ENCODE measurements at places on chromosomes 1 and 21.

- no peak for DNase-seq
These were observed 59.2 kb downstream of the CD34 start for GRCh38 chr1:207851696-207852095.

DNA sequence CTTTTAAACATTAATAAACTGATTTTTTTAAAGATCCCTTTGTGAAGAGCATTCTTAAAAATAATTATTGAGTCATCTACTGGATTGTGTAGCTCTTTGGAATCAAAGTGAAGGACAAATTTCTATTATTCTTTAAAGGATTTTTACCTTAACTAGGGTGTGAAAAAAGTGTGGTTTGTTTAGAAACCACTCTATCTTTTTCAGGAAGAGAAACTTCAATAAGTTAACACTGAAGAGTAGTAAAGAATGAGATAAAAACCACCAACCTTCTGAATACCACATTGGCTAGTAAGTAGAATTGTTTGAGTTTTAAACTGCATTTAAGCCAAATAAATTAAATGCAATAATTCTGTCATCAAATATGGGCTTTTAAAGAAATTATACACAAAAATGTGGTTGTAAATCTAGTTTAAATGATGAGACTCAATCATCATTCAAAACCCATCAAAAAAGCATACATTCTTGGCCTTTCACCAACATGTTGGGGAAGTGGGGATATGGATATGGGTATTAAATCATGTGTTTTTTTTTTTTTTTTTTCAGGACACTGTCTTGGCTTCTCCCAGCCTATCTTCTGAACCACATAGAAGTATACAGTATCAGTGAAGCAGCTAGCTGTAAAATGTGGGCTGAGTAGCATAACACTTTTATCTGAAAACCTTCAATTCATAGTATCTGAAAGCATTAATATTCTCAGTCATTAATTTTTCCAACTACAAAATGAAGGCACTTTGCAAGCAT lies 4.8 kb downstream of the S1PR1 start:
- DNase-seq = no peak

GRCh38 chr1:90705956-90706355 lies 11.1 kb downstream of the BARHL2 start:
- no peak for DNase-seq

DNA sequence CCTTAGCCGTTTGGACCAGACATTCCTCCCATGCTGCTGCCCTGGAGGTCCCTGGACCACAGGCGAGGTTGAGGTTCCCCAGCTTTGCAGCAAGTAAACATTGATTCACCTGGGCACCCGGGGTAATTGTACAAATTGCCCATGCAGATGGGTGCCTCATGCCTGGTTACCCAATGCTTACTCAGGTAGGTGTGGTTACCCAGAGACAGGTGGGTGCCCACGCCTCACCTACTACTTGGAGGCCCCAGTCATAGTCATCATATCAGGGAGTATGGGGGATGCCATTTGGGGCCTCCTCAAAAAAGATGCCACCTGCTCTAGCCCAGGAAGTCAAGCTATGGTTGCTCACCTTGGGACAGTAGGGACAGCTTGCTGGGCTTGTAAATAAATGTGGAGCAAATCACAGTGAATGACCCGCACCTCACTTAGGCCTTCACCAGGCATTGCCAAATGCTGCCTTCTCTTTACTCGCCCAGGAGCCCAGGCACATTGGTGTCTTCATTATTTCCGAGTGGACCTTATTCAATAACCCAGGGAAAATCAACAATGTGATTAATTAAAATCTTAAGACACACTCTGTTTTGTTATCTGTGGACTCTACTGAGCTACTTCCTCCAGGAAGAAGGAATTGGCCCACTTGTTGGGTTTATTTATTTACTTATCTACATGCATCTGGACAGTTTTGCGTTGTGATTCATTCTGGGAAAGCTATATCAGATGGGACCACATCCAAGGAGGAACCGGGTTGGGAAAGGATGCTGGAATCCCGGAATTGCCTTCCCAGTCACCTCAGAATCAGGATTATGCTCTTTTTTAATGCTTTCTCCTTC lies 35.6 kb upstream of the GRHL3 start:
- no peak for DNase-seq

GRCh38 chr1:10401281-10401680 lies 2.4 kb downstream of the PGD start:
- no peak for DNase-seq

DNA sequence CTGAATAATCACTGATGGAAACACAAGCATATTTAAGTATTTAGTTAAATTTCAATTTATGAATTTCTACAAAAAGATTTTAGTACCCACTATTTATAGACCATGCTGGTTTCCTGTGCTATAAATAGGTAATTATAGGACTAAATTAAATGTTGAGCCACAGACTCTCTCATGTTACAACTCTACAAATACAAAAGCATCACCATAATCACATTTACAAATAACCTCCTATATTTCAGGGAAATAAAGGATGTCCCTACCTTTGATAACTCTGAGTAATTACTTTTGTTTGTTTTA lies 32.6 kb upstream of the CCDC190 start:
- no peak for DNase-seq

GRCh38 chr1:100321506-100321905 lies 30.8 kb upstream of the CDC14A start:
- DNase-seq = no peak

DNA sequence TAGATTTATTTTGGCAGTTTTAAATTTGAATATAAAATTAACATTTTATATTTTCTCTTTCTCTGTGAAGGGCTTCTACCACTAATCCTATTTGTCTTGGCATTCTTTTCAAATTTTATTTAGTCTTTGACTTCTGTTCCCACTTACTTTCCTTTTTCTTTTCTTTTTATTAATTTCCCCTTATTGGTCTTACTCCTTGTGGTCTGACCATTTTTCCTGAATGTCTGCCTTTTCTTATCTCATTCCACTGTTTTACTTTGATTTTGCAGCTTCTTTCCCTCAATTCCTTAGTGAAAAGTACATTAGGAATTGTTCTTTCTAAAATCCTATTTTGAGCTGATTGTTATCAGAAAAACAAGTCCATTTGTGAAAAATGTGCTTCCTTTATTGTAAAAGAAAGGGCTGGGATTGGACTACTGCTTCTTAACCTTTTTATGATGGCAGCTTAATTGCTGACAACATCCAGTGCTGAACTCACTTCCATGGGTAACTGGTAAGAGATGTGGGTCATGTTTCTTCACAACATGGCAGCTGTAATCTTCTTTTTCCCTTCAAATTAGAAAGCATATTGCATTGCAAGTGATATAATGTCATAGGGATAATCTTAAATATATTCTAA lies 284.6 kb downstream of the DNM3 start:
- DNase-seq = no peak

DNA sequence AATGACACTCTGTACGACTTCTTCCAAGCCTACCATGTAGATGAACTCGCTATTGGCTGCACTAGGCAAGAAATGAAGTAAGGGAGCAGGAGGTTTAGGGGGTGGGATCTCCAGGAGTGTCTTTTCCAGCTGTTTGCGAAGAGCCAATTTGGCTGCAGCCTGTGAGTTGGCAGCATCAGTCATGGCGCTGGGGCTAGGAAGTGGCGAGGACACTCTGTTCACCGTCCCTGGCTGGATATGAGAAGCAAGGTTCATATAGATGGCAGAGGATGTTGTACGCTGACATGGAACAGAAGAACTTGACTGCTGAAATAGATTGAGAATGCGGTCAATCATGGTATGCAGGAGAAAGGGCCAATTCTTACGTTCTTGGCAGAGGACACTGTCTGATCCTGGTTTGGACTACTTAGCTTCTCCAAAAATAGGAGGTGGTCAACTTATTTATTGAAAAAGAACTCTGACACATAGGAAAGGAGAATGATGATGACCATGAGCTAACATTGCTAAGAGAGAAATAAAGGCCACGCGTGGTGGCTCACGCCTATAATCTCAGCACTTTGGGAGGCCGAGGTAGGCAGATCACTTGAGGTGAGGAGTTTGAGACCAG lies 41.2 kb downstream of the SLC27A3 start:
- no peak for DNase-seq

- no peak for DNase-seq
These were observed 21.5 kb downstream of the CDC73 start for GRCh38 chr1:193143285-193143684.

DNA sequence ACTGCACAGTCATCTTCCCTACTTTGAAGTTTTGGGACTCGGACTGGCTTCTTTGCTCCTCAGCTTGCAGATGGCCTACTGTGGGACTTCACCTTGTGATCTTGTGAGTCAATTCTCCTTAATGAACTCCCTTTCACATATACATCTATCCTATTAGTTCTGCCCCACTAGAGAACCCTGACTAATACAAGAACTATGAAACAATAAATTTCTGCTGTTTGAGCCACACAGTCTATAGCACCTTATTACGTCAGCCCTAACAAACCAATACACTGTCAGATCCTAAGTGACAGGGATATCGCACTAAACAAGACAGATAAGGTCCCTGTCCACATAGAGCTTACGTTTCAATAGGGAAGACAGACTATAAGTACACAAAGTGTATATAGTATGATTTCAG lies 120.1 kb downstream of the PLPP3 start:
- peak; percentile 78 for DNase-seq

GRCh38 chr1:62953633-62954032 lies 169.7 kb downstream of the ATG4C start:
- DNase-seq = no peak

DNA sequence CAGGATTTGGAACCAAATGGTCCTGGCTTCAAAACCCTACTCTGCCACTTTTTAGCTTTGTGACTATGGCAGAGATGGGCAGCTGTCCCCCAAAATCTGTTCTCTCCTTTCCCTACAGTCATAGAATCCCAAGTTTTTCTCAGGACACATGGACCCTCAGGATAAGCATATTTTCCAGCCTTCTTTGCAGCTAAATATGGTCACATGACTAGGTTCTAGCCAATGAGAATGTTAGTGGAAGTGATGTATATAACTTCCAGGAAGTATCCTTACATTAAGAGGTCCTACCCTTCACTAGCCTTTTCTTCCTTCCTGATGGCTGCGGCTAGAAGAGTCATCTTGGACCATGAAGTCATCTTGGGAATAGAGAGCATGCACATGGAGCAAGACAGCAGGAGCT lies 5.9 kb downstream of the IGSF3 start:
- no peak for DNase-seq

DNA sequence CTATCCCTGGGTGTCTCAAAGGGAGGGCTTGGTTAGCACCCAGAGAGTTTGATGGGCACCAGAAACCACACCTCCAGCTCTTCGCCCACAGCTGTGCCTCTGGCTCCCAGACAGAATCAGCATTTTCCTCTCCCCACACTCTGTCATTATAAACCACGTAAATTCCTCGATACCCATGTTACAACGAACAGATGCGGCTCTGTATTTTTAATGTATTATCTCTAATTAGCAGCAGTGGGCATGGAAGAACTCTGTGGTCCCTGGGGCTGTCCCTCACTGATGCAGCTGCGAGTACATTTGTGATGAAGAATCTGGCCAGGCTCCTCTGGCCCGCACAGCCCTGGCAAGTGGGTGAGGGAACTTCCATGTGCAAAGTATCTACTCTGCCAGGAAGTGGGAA lies 10.8 kb downstream of the HMGB4 start:
- DNase-seq = no peak

DNA sequence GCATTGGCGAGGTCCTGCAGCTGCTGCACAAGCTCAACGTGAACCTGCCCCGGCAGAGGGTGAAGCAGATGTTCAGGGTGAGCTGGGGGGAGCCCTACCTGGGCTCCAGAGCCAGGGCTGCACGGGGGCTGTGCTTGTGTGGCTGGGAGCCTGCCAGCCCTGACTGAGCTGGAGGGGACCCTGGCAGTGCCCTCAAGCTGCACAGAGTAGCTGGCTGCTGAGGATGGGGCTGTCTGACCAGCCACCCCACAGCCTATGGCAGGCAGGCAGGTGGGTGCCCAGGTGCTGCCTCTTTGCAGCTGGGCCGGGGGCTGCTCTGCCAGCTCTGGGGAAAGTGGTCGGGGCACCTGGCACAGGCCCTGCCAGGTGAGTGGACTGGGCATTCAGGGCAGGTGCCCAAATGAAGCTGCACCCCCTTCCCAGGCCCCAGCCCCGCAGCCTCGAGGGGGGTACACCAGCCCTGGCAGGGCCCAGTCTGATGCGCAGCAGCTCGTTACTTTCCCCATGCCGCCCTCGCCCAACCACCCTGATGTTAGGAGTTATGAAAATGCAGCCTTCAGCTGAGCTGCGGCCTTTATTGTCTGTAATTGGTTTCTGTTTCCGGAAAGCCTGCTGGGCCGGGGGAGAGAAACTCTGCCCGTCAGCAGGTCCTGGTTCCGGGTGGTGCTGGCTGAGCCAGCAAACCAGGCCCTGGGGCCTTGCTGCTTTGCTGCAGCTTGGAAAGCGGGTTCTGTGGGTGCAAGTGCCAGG lies 4.3 kb downstream of the PLCH2 start:
- no peak for DNase-seq

GRCh38 chr1:185017338-185017737 lies 28.0 kb upstream of the RNF2 start:
- DNase-seq = peak; percentile 34

GRCh38 chr1:30708361-30708728 lies 15.0 kb downstream of the MATN1 start:
- DNase-seq = no peak

DNA sequence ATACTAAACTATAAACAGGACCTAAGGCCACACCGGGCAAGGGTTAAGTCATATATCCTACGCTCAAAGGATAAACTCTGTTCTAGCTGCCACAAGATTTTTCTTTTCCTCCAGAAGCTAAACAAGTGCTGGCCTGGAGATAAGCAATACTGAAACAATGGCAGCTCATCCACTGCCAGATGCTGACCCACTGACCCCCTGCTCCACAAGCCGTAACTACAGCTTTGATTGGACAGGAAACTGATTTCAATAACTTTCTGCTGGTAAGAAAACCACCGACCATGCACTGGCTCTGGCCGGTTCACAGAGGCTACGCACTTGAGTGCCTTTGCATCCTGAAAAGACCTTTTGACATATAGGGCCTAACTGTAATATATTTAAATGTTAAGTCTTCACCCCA lies 51.3 kb upstream of the PLA2G2C start:
- no peak for DNase-seq

DNA sequence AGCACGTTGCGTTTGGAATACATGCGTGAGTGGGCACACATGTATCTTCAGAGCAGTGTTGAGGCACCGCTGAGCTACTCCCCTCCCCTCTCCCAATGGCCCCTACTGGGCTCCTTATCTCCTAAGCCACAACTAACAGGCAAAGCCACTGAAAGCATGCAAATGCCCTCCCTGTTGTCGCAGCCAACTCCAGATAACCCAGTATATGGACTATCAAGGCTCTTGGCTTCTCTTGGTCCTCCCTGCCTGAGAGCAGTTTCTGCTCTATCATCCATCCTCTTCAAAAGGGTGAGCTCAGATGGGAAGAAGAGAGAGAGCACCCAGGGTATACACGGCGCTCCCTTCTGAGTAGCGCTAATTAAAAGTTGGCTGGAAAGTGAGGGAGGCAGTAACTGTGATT lies 58.5 kb upstream of the CNTN2 start:
- DNase-seq = no peak

- DNase-seq = no peak
These were observed 138.1 kb upstream of the MAGI3 start for GRCh38 chr1:113252166-113252565.

All from retinal pigment epithelial cell (primary cell).